ENCODE measurements at places on chromosomes 1 and 21.

DNA sequence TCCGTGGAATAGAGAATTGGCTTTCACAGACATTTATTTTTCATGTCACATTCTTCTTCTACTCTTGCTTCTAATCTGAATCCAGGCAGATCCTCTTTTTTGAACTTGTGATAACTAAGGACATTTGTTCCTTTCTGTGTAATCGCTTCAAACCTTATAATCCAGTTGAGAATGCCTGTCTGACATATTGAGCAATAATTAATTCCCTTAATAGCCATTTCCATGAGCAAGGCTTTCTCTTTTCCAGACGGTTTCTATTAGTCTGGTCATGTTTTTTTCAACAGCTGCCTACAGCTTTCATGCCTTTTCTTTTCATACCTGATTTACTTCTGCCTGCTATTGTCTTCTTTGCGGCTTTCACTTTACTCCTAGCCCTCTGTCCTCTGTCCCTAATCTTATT is 163.4 kb downstream of the CYYR1 start:
- no peak for DNase-seq

DNA sequence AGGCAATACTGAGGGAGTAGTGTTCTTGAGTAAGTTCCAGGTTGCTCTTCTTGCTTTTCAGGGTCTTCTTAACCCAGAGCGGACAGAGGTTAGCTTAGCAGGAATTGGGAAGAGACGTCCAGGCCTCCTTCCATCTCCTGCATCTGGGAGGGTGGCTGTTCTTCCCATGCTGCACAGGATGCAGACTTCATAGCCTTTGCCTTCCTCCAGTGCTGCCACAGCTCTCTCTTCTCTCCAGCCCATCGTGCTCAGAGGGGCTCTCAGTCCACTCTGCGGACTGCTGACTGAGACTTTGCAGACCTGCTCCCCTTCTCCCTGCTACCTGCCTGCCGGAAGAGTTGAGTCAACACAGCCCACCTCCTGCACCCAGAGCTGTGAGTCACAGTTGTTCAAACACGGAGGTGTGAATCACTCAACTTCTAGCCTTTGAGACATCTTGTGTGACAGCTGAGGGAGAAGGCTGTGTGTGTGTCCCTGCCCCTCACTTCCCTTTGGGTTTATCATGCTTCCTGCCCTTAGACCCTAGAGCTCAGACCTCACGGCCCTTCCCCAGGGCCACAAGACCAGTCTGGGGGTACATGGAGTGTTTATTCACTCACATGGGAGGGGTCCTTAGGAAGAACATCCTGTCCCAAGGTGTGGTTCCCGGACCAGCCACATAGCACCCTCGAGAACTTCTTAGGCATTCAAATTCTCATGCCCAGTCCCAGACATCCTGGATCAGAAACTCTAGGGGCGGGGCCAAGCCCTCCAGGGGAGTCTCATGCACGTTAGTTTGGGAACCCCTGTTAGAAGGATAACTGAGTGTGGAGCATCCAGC is 158.3 kb upstream of the CACNA1E start:
- DNase-seq = peak; percentile 52

- DNase-seq = no peak
These were observed 311.0 kb downstream of the MRPL39 start for GRCh38 chr21:25296252-25296651.

GRCh38 chr1:43936431-43937151 is 3.0 kb downstream of the ARTN start:
- DNase-seq = no peak

- no peak for DNase-seq
These were observed 46.3 kb downstream of the DAB1 start for GRCh38 chr1:57377339-57378139.

DNA sequence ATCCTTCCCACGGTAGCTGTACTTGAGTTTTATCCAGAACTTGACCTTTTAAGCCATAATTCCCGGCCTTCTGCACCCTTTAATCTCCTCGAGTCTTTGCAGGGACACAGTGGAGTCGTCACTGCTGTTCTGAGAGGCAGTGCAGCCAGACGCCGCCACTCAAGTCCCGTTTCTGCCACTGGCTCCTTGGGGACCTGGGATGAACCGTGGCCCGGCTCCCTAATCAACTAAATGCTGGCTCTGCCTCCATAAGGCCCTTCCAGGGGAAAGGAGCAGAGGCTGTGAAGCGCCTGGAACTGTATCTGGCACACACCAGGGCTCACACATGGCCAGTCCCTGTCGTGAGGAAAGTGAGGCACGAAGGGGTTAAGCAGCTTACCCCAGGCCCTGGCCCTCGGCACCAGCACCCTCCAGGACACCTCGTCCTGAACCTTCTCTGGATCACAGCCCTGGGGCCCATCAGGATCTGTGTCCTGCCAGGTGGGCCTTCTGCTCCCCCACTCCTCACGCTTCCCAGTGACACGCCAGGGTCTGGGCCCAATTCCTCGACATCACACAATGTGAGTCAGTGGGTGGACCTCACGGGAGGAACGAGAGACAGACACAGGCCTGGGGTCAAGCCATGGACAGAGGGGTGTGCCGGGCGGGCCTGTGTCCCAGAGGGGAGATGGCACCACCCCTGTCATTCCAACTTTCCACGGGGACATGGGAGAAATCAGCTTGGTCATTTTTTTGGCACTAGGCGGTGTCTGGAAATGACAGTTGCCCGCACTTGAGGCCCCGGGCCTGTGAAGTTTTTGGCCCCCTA is 23.5 kb upstream of the C1orf174 start:
- DNase-seq = no peak

GRCh38 chr1:46176211-46176865 is at the start of gene P3R3URF:
TSS of gene P3R3URF (minus strand) at chr1:46176488. CDS start at chr1:46176471, 17 bp downstream.
- DNase-seq = no peak

GRCh38 chr1:30313176-30313575 is 410.2 kb downstream of the MATN1 start:
- no peak for DNase-seq

GRCh38 chr1:241976229-241976628 is 18.7 kb downstream of the BECN2 start:
- DNase-seq = no peak

GRCh38 chr1:41534181-41535076 is 49.9 kb upstream of the EDN2 start:
- DNase-seq = no peak

- DNase-seq = no peak
These were observed 145.5 kb downstream of the USP25 start for GRCh38 chr21:15875286-15875685.

GRCh38 chr1:15953294-15953771 is 22.6 kb downstream of the ZBTB17 start:
- no peak for DNase-seq

DNA sequence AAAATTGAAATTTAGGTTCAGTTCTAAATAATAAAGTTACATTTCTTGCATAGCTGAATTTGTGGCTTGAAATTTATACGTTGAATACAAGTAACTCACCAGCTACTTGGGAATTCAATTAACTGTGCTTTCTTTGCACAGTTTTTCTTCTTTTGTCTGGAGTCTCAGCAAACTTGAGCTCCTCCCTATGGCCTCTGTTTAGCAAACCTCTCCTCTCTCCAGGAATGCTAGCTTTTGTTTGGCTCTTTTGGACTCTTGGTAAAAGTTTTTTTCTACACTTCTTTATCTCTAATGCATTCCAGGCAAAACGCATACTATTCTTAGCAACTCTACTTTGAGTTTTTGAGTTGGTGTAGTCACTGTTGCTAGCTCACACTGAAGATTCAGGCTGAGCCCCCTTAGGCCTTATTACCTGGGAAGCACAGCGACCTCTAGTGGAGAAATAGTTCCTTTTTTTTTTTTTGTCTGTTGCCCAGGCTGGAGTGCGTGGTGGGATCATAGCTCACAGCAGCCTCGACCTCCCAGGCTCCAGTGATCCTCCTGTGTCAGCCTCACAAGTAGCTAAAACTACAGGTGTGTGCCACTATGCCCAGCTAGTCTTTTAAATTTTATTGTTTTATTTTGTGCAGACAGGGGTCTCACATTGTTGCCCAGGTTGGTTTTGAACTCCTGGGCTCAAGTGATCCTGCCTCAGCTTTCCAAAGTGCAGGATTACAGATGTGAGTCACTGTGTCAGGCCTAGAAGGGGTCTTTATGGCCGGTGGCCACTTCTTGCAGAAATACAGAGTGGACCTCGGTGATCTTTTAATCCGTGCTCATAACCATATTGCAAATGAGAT is 61.7 kb downstream of the CASQ2 start:
- no peak for DNase-seq

GRCh38 chr1:180310095-180310494 is 80.0 kb downstream of the LHX4 start:
- no peak for DNase-seq

GRCh38 chr1:204545202-204545601 is 29.0 kb downstream of the MDM4 start:
- no peak for DNase-seq

GRCh38 chr21:25313829-25314228 is 293.5 kb downstream of the MRPL39 start:
- no peak for DNase-seq

- DNase-seq = no peak
These were observed 20.3 kb upstream of the PTGFRN start for GRCh38 chr1:116889380-116889779.

GRCh38 chr1:84959294-84959693 is 37.6 kb downstream of the MCOLN2 start:
- peak; percentile 50 for DNase-seq

DNA sequence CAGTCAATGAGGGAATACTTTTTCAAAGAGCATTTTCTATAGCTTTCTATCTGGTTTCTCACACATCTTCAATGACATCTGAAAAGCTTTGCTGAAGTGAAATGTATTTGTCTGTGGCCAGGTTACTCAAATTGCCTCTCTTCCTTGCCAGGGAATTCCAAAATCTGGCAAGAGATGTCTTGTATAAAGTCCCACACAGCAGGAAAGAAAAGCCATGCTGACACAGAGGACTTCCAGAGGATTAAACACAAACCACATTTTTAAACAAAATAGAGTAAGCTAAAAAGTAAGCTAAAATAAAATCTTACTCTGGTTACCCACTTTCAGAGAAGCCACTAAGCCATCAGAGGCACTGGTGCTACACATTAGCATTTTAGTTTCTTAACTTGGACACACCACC is 93.1 kb upstream of the BCAR3 start:
- no peak for DNase-seq

DNA sequence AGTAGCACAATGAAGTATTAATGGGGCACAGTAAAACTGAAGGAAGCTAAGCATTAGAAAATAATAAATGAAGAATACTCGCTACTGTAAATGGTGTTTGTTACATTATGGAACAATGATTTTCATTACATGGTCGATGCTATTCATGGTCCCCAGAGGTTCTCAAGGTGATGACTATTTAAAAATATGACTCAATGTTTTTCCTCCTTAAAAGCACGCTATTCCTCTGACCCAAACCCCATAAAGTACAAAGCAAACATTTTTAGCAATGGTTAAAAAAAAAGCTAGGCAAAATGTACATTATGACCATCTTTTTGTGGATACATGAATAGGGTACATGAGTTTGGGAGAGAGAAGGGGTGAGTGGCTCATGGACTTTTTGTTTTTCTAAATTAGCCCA is 34.3 kb downstream of the VAMP4 start:
- DNase-seq = no peak

DNA sequence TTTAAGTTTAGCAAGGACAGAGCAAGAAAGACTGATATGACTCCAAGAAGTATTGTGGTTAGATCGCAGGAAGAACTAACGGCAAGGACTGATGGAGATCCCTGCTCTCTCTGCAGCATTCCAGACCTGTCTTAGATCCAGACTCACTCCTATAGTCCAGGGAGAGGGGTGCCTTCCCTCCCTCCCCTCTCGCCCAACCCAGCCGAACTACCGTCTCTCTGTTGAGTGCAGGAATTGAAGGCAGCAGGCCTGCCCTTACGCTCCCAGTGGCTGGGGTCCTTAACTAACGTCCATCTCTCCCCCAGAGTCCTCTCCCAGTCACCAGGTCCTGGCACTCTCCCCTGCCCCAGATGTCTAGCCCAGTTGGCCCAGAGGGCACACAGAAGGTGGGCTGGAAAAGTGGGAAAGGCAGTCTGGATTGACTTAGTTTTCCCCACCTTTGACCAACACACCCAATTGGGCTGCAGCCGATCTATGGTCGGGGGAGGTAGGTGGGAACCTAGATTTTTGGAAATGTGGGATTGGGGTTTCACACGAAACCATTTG is 1.1 kb downstream of the CRABP2 start:
- no peak for DNase-seq

DNA sequence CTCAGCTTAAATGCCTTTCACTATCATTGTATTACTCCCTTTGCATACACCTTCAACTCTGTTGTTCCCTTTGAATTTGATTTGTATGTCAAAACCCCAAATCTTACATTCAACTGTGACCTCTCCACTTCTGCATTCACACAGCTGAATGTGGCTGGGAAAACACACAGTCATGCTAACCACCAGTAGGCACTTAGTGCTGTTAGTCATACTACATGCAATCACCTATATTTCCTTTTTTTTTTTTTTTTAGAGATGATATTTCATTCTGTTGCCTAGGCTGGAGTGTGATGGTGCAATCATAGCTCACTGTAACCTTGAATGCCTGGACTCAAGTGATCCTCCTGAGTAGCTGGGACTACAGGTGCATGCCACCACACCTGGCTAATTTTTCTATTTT is 16.2 kb downstream of the BTBD8 start:
- no peak for DNase-seq

DNA sequence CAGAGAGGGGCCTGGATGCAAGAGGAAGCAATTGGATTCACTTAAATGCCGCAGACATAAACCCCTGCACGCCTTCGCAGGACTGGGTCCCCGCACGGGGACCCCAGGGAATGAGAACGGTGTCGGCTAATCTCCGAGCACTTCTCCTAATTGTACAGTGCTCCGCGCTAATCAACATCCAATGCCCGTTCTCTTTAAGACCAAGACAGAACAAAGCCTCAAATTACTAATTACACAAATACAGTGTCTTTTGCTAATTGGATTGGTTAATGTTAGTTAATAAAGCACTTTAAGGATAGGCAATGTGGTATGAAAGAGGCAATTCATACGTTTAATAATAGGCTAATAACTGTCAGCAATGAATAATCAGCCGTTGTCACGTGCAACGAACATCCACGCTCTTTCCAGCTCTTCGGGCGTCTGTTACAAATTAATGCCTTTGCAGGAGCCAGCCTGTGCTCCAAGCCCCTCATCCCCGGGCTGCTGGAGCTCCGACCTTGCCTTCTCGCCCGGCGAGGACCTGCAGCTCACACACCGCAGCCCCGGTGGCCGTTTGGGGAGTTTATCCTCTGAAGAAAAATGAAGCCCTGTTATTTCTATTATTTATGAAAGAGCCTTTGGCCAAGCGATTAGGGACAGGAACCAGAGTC is 157.8 kb downstream of the PRDM16 start:
- DNase-seq = no peak
